Peyer's patch (tissue), 4 donors: ENCODE measurements at places on chromosomes 12 and 14. TPM values are rescaled to one million over a fixed set of nuclear protein-coding genes. Genes with fewer than 3 reads are reported as not detected.

GRCh38 chr12:12735301-12735700 is 18.1 kb downstream of the CDKN1B start:
- no peaks in the 10 kb centered on the region for H3K4me1 ChIP-seq
- no peak for DNase-seq
- no peaks in the 10 kb centered on the region for H3K27me3 ChIP-seq
- no peaks in the 10 kb centered on the region for H3K36me3 ChIP-seq
- H3K27ac ChIP-seq, result no peak overlapping the region

SERPINA1 gene
- 1,757 TPM for total RNA-seq

MANSC4 gene
- not detected for total RNA-seq

GRCh38 chr12:122803937-122804336 is 29.6 kb downstream of the CCDC62 start:
- no peaks in the 10 kb centered on the region for H3K4me1 ChIP-seq
- H3K36me3 ChIP-seq, result no peaks in the 10 kb centered on the region
- H3K4me3 ChIP-seq, result no peak overlapping the region
- no peak overlapping the region for H3K27ac ChIP-seq

- no peaks in the 10 kb centered on the region for H3K27me3 ChIP-seq
- no peaks in the 10 kb centered on the region for H3K4me1 ChIP-seq
- DNase-seq, result no peak
- no peak overlapping the region for H3K4me3 ChIP-seq
Observed at GRCh38 chr12:48910196-48910595, 15.1 kb downstream of the FKBP11 start.

LYSET gene
- 9.9 TPM for total RNA-seq

- DNase-seq, result no peak
- no peaks in the 10 kb centered on the region for H3K36me3 ChIP-seq
- no peaks in the 10 kb centered on the region for H3K4me1 ChIP-seq
Observed at GRCh38 chr12:66668311-66668710, 10.6 kb downstream of the GRIP1 start.

GSC gene
- total RNA-seq, result not detected

IGF1 gene
- total RNA-seq, result 21.5 TPM
